ENCODE measurements at places on chromosomes 12 and 14.

GRCh38 chr14:44847526-44848309, 114.0 kb downstream of the KLHL28 start:
- H3K27ac ChIP-seq = no peak overlapping the region
- DNase-seq = no peak
- no peak overlapping the region for H3K4me3 ChIP-seq
- H3K4me1 ChIP-seq = no peaks in the 10 kb centered on the region
- no peaks in the 10 kb centered on the region for H3K27me3 ChIP-seq

DNA sequence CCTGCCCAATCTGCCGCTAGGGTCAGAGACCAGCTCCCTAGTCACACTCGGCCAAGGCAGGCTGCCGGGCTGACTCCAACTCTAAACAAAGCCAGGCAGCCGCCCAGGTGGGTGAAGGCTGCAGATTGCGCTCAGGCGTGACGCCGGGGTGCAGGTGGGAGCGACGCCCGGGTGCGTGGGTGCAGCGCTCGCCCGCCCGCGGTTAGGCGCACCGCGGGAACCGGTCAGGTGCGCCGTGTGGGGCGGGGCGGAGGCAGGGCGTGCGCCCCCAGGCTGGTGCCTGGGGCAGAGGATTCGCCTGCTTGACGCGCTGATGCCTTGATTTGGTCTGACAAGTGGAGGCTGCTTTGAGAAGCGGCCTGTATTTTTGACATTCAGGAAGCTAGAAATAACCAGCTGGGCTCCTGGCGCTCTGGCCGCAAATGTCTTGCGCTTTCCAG, 126.7 kb upstream of the HIF1A start:
- H3K4me3 ChIP-seq = peak overlapping the region; percentile 39
- no peaks in the 10 kb centered on the region for H3K36me3 ChIP-seq
- DNase-seq = peak; percentile 72
- H3K27me3 ChIP-seq = no peaks in the 10 kb centered on the region
- peaks cover 22% of the 10 kb centered on the region for H3K4me1 ChIP-seq

GRCh38 chr12:43754015-43754414, 4.6 kb downstream of the PUS7L start:
- H3K27me3 ChIP-seq = no peaks in the 10 kb centered on the region
- no peak overlapping the region for H3K4me3 ChIP-seq
- H3K27ac ChIP-seq = no peak overlapping the region

DNA sequence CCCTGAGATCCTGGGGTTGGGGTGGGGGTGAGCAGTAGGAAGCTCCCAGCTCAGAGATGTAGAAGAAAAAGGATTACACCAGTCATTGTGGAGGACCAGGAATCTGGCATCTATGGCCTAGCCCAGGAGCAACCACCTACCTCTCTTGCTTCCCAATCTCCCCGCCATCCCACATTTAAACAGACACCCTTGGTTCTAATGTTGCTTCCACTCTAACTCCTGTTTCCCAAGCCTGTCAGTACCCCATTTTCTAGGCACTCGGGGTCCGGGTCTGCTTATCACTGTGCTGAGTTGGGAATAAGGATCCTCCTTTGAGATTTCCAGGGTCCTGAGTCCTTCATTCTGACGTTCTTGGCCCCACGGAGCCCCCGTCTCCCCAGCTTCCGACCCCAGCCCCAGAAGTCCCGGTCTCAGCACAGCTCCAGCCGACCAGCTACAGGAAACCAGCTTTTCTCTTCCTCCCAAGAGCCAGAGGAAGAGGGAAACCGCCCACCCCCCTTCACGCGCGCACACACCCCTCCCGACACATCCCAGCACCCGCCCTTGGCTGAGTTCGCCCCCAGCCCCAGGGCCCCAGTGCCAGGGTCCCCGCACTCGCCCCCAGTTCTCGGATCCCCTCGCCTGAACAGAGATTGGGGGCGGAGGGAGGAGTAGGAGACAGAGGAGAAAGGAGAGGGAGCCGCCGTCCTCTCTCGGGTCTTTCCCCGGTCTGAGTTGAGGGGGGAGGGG, 1.2 kb downstream of the ITGA5 start:
- peak; percentile 73 for DNase-seq
- H3K4me1 ChIP-seq = peaks cover 54% of the 10 kb centered on the region
- peak overlapping the region; percentile 82 for H3K4me3 ChIP-seq
- H3K27ac ChIP-seq = peak overlapping the region; percentile 94

DNA sequence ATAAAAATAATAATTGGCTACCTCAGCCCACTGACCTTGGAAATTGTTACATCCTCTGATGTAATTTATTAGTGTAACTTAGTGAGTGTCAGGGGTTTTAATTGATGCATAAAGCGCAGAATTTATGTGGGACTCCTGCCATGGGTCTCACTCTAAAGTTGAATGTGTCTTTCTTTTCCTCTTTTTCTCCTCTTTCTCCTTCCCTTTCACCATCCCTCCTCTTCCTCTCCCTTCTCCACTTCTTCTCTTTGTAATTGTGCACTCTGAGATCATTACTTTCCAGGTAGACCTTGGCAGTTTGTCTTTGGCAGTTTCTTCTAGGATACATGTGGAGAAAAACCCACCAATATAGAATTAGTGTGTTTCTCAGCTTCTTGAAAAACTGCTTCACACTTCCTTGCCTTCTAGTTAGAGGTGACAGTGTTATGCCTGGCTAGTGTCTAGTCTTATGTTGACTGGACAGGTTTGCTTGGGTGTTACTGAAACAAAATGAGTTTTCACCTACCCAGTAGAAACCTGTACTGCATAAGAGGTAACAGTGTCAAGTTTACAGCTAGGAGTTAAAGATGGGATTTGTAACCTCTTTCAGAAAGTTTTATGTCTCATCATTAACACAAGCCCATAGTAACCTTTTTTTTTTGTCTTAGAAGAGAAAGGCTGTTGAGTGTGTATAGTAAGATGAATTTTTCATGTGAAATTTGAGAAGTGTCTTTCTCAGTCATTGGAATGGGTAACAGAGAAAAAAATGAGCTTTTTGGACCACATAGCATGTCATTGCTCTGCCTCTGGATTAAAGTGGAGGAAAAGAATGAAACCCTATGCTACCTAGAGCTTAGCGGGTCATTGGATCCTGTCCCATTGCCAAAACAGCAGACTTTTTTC, 18.6 kb downstream of the PELI2 start:
- H3K4me1 ChIP-seq = peaks cover 9% of the 10 kb centered on the region
- no peaks in the 10 kb centered on the region for H3K27me3 ChIP-seq
- no peak overlapping the region for H3K4me3 ChIP-seq
- no peak for DNase-seq

DNA sequence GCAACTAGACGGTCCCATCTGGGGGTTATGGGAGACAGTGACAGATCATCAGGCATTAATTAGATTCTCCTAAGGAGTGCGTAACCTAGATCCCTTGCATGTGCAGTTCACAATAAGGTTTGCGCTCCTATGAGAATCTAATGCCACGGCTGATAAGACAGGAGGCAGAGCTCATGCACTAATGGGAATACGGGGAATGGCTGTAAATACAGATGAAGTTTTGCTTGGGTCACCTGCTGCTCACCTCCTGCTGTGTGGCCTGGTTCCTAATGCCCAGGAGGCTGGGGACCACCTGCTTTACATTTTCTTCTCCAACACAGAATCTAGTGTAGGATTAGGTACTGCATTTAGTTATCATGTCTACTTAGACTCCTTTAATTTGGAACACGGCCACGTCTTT, 49.7 kb upstream of the SAV1 start:
- H3K27ac ChIP-seq = no peak overlapping the region
- no peaks in the 10 kb centered on the region for H3K4me1 ChIP-seq
- no peaks in the 10 kb centered on the region for H3K27me3 ChIP-seq
- no peak for DNase-seq

DNA sequence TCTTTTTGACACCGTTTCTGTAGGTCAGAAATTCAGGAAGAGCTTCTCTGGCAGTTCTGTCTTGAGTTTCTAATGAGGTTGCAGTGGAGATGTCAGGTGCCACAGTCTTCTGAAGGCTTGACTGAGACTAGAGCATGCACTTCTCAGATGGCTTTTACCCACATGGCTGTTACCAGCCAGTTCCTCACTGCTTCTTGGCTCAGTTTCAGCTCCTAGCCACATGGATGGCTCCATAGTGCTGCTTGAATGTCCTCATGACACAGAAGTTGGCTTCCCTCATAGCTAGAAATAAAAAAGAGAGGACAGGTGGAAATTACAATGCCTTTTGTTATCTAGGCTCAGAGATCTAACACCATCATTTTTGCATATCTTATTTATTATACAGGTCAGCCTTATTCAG, 38.1 kb upstream of the SLC2A13 start:
- H3K36me3 ChIP-seq = no peaks in the 10 kb centered on the region
- H3K27ac ChIP-seq = no peak overlapping the region
- no peaks in the 10 kb centered on the region for H3K27me3 ChIP-seq
- H3K4me1 ChIP-seq = no peaks in the 10 kb centered on the region
- no peak for DNase-seq

- peaks cover 19% of the 10 kb centered on the region for H3K4me1 ChIP-seq
- no peak overlapping the region for H3K4me3 ChIP-seq
- peaks cover 40% of the 10 kb centered on the region for H3K36me3 ChIP-seq
- no peaks in the 10 kb centered on the region for H3K27me3 ChIP-seq
- no peak overlapping the region for H3K27ac ChIP-seq
Observed at GRCh38 chr14:103653805-103654204, 24.8 kb downstream of the KLC1 start.

- H3K36me3 ChIP-seq = peaks cover 25% of the 10 kb centered on the region
- H3K27ac ChIP-seq = peak overlapping the region; percentile 82
- peak overlapping the region; percentile 91 for H3K4me3 ChIP-seq
- H3K4me1 ChIP-seq = peaks cover 42% of the 10 kb centered on the region
- H3K27me3 ChIP-seq = no peaks in the 10 kb centered on the region
Observed at GRCh38 chr12:123269896-123270213, 1.8 kb downstream of the CDK2AP1 start.

GRCh38 chr12:50953047-50953446, 703 bp downstream of the HIGD1C start:
- no peaks in the 10 kb centered on the region for H3K4me1 ChIP-seq
- no peak overlapping the region for H3K27ac ChIP-seq
- H3K27me3 ChIP-seq = no peaks in the 10 kb centered on the region
- H3K36me3 ChIP-seq = no peaks in the 10 kb centered on the region
- DNase-seq = no peak

- H3K36me3 ChIP-seq = peaks cover 29% of the 10 kb centered on the region
- peak overlapping the region; percentile 91 for H3K27ac ChIP-seq
- H3K4me3 ChIP-seq = no peak overlapping the region
- H3K4me1 ChIP-seq = peaks cover 92% of the 10 kb centered on the region
Observed at GRCh38 chr12:122872815-122873361, 23.0 kb downstream of the VPS37B start.

DNA sequence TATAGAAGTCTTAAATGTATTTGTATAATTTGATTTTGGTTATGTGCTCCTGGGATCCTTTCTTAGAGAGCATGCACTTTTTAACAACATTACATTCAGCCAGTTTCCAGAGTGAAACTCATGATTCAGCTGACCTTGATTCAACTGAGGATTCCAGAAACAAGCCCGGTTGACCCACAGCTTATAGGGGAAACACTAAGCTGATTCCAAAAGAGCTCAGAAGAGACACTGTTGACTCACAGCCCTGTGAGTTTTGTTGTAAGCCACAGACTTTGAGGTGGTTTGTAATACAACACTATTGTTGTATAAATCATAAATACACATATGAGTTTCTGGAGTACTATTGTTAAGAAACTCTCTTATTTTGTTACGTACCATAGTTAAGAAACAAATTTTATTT, 133.8 kb upstream of the MGAT4C start:
- no peaks in the 10 kb centered on the region for H3K4me1 ChIP-seq
- H3K36me3 ChIP-seq = no peaks in the 10 kb centered on the region
- H3K4me3 ChIP-seq = no peak overlapping the region
- H3K27me3 ChIP-seq = no peaks in the 10 kb centered on the region
- no peak for DNase-seq
- H3K27ac ChIP-seq = no peak overlapping the region

- peak; percentile 93 for DNase-seq
- H3K4me1 ChIP-seq = peaks cover 20% of the 10 kb centered on the region
- no peak overlapping the region for H3K4me3 ChIP-seq
- H3K27ac ChIP-seq = no peak overlapping the region
Observed at GRCh38 chr14:77094672-77095284, 3.3 kb upstream of the CIPC start.

DNA sequence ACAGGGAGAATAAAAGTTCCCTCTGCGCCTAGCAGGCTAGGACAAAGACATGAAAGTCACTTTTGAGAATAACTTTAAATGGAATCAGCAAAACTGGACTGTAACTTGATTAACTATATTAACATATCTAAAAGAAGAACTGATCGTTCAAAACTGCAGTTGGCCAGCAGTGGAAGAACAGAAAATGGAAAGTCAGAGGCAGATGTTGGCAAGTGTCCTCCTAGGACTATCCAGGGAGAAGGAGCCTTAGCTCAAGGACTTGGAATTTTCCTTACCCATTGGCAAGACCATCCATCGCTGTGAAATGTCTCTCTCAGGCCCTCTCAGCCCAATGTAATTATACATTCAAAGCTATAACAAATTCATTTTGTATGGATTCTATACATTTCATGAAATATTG, 419.7 kb downstream of the ATP23 start:
- H3K4me1 ChIP-seq = no peaks in the 10 kb centered on the region
- H3K4me3 ChIP-seq = no peak overlapping the region
- H3K27ac ChIP-seq = no peak overlapping the region
- no peak for DNase-seq
- H3K27me3 ChIP-seq = no peaks in the 10 kb centered on the region

DNA sequence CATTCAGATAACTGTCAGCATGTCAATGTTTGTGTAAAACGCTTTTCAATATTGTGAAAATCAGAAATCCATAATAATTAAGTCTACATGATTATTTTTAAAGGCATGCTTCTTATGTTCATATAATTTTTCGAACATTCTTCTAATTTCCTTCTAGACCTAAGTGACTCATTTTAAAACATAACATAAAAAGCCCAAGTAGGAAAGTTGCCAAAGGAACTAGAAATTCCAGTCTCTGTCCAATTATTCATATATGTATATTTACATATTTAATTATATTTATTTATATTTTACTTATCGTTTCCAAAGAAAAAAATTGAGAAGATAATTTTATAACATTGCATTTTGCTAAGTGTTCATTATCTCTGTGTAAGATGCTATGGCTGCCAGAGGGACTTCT, 110.4 kb downstream of the TMTC1 start:
- H3K27me3 ChIP-seq = no peaks in the 10 kb centered on the region
- no peaks in the 10 kb centered on the region for H3K36me3 ChIP-seq
- DNase-seq = no peak

- H3K27ac ChIP-seq = no peak overlapping the region
- peaks cover 22% of the 10 kb centered on the region for H3K4me1 ChIP-seq
- H3K27me3 ChIP-seq = no peaks in the 10 kb centered on the region
- no peaks in the 10 kb centered on the region for H3K36me3 ChIP-seq
Observed at GRCh38 chr12:29145372-29146170, 3.5 kb upstream of the FAR2 start.
